Fibroblast of lung (primary cell): ENCODE measurements at places on chromosomes 4 and X. TPM values are rescaled to one million over a fixed set of nuclear protein-coding genes. Genes with fewer than 3 reads are reported as not detected.

DNA sequence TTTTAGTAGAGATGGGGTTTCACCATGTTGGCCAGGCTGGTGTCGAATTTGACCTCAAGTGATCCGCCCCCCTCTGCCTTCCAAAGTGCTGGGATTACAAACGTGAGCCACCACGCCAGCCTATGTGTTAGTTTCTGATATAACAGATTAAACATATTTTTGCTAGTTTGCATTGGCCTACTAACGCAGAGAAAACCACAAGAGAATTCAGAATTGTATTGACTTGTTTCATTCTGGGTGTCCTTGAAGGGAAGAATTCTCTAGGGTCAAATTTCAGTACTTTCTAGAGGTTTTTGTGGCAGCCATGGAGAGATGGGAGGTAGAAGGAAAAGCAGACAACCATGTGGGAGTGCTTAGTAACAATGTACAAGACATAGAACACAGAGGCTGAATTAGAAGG, 46.1 kb upstream of the BMPR1B start:
- DNase-seq, result no peak

GRCh38 chr4:78024576-78025091, 32.5 kb upstream of the FRAS1 start:
- DNase-seq, result no peak

DNA sequence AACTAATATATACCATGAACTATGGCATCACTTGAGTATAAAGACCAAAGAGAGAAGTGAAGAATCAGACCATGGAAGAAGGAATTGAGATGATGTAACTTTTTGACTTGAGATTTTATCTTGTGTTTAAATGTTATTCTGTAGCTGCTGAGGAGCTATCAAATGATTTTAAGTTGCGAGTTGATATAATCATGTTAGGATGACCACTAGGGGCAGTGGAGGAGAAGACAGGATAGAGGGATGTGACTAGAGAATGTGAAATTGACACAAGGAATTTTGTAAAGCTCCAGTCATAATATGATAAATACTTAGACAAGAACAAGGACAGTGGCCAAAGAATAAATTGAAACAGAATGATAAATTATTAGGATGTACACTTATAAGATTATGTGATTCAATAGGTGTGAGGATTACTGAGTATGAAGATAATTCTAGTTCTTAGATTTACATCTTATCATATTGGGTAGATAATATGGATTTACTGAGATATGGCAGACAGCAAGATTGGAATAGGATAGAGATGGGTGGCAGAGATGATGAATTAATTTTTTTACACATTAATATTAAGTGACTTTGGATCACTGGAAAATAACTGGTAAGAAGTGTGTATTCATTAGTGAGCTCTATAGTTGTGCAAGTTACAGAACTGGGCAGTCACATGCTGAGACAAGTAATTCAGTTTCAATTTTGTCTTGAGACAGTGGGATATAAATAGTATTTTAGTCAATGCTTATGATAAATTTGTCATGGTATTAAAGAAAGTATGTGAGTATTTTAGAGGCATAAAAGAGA, 816.0 kb upstream of the PCDH10 start:
- peak; percentile 51 for DNase-seq

The NONO gene
- total RNA-seq, result 316 and 355 TPM in 2 replicates

The F8 gene
- total RNA-seq, result 5.4 and 7.9 TPM in 2 replicates
